ENCODE measurements at places on chromosomes 12 and 14.

DNA sequence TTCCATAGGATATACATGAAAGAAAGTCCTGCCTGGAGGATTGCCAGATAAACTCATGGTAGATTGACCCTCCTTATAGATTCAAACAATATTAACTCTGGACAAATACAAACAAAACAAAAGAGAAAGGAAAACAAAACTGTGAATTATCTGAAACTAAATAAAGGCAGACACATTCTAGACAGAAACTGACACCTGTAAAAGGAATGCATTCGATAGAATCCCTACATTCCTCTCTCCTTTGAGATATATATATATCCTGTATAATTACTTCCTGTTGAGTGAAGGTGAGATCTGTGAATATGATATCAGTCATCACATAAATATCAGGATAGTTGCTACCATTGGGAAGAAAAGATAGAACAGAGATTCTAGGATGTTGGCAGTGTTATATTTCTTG is 948.4 kb upstream of the ATXN7L3B start:
- no peak for DNase-seq

- no peak for DNase-seq
Measured at GRCh38 chr12:10701843-10702242, 21.3 kb downstream of the YBX3 start.

DNA sequence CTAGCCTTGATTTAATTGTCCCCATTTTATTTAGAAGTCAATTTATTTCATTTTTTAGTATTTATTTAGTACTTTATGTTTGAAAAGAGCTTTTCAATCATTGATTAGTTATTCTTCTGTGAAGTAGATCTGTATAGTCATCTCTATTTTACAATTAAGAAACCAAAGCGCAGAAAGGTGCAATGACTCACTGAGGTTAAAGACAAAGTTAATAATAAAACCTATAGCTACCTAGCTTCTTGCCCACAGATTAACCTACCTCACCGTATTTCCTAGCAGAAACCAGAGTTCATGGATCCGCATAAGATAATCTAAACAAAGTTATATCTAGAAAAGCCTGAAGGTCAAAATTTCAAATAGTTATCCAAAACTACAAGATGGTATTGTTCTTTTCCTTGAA is 176.4 kb downstream of the GRIN2B start:
- no peak for DNase-seq

- DNase-seq = no peak
Measured at GRCh38 chr14:45728434-45729225, 475.6 kb upstream of the MIS18BP1 start.

GRCh38 chr14:66619952-66620351 is 112.0 kb downstream of the GPHN start:
- DNase-seq = no peak

DNA sequence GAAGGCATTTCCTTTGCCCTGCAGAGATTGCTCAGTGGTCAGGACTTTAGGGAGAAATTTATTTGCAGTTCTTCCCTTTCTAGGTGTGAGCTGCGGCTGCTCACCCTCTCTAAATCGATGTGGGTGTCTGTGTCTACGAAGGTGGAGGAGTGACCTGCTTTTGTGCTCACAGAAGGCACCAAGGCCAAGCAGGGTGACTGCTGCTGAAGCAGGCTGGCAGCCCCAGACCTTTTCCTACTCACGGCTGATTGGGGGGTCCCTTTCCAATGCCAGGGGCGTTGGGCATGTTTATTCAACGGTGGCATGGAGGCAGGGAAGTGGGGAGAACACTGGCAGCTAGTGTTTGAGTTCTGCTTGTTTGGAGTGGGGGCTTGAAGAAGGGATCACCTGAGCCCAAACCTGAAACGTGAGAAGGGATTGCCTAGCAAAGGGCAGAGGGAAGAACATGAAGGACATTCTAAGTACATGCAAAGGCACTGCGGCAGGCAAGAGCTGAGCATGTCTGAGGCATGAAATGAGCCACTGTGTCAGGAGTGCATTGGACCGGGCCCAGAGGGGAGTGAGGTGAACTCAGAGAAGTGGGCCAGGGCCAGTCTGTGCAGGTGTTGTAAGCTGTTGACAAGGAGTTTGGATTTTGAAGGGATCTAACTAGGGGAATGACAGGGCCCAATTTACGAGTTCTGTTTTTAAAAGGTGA is 56.3 kb downstream of the CACNA1C start:
- DNase-seq = no peak

- DNase-seq = no peak
Measured at GRCh38 chr14:70649803-70650202, 8.1 kb downstream of the TTC9 start.

GRCh38 chr12:87924149-87924548 is 105.1 kb downstream of the C12orf50 start:
- peak; percentile 59 for DNase-seq

DNA sequence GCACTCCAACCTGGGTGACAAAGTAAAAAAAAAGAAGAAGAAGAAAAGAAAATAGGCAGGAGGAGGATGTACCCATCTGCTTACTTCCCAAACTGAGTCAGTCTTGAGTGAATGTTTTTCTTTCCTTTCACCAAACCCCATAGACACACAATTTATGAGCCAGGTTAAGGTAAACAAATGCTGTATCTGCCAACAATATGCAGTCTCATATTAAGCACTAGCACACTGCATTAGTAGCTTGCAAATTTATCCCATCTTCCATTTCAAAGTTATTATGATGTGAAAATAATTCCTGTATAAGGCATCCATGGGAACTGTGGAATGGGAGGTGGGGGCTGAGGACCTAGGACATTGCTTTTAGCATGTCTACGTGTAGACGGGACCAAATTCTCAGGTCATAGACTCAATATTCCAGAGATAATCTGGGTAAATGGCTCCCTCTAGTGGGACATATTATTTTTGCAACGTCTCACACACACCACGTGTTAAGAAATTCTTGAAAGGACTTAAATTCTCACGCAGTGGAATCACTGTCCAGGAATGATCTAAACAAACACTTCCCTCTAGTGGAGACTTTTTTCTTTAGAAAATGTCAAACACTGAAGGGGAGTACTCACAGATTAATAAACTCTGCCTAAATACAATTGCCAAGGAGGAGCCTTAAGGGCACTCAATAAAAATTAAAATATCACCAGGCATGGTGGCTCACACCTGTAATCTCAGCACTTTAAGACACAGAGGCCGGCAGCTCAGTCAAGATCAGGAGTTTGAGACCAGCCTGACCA is 17.1 kb upstream of the OR10P1 start:
- DNase-seq = peak; percentile 84

- DNase-seq = no peak
Measured at GRCh38 chr14:63134801-63135200, 69.4 kb upstream of the RHOJ start.
